ENCODE measurements at places on chromosomes 16 and 17. TPM values are rescaled to one million over a fixed set of nuclear protein-coding genes. Genes with fewer than 3 reads are reported as not detected.

KRT12 gene
- not detected for total RNA-seq

CCL17 gene
- not detected for total RNA-seq

ZNF423 gene
- 0.05 TPM for total RNA-seq

DRC7 gene
- total RNA-seq, result not detected

ENGASE gene
- 19.0 TPM for total RNA-seq

KRTAP9-4 gene
- total RNA-seq, result not detected

TSR3 gene
- 87.5 TPM for total RNA-seq

ASGR2 gene
- not detected for total RNA-seq

TEKT1 gene
- total RNA-seq, result not detected

TMEM238L gene
- not detected for total RNA-seq

MPP2 gene
- 1.3 TPM for total RNA-seq

OMG gene
- total RNA-seq, result not detected

SOST gene
- not detected for total RNA-seq

SCGB1C2 gene
- total RNA-seq, result not detected

KRTAP4-2 gene
- total RNA-seq, result not detected

B3GNT9 gene
- 9.5 TPM for total RNA-seq

TLCD3B gene
- 0.27 TPM for total RNA-seq

NOG gene
- 0.78 TPM for total RNA-seq

CACNA1G gene
- total RNA-seq, result 5.3 TPM

ZG16 gene
- total RNA-seq, result not detected

PLXDC1 gene
- 0.22 TPM for total RNA-seq

HOXB4 gene
- 0.07 TPM for total RNA-seq

CDH11 gene
- total RNA-seq, result 0.46 TPM

SLC38A8 gene
- not detected for total RNA-seq

ANKRD11 gene
- 107 TPM for total RNA-seq

PRSS27 gene
- 1.1 TPM for total RNA-seq

KRT20 gene
- 0.27 TPM for total RNA-seq

PHOSPHO1 gene
- 0.79 TPM for total RNA-seq

All from A549 treated with GW870086 at 1 μM for 4 hours (cell line).